Activated naive CD4-positive, alpha-beta T cell (primary cell): ENCODE measurements at places on chromosomes 2 and 18.

DNA sequence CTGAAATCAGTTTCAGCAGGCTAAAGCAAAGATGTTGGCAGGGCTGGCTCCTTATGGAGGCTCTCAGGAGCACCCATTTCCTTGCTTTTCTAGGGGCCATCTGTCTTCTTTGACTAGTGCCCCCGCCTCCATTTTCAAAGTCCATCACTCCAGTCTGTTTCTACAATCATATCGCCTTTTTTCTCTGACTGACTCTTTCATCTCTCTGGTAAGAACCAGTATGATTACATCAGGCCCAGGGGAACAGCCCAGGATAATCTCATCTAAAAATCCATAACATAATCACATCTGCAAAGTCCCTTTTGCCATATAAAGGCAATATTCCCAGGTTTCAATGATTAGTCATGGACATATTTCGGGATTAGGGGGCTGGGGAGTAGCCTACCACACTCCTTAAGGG is 57.0 kb downstream of the CUL3 start:
- DNase-seq, result no peak

GRCh38 chr2:232647261-232647660 is 13.9 kb downstream of the EFHD1 start:
- no peak for DNase-seq

- no peak for DNase-seq
Observed at GRCh38 chr2:113157118-113157896, 16.5 kb upstream of the PSD4 start.

DNA sequence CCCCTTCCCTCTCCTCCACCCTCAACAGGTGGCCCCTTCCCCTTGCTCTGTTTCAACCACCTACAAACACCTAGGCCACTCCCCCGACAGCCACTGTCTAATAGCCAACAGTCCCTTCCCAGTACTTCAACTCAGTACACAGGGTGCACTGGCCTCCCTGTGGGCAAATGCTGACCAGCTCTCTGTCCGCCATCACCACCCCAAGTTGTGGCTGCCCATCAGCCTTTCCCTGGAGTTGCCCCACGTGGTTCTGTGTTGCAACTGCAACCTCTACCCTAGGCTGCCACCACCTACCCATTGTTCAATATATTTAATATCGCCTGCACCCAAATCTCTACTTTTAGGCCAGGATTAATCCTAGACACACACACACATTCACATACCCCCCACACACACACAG is 173.5 kb downstream of the MREG start:
- DNase-seq, result no peak

DNA sequence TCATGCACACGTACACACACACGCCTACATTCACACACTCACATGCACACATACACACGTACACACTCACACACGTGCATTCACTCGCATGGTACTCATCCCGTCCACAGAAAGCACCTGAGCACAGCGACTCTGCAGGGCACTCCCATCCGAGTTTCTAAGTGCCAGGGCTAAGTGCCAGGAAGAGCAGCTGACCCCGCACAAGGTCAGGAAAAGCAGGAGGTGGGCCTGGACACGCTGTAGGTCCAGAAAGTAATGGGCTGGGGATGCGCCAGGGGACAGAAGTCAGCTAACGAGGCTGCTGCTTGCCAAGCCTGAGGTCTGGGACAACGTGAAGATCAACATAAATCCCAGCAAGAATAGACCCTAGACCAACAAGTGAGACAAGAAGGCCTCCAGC is 15.8 kb downstream of the ADI1 start:
- no peak for DNase-seq

DNA sequence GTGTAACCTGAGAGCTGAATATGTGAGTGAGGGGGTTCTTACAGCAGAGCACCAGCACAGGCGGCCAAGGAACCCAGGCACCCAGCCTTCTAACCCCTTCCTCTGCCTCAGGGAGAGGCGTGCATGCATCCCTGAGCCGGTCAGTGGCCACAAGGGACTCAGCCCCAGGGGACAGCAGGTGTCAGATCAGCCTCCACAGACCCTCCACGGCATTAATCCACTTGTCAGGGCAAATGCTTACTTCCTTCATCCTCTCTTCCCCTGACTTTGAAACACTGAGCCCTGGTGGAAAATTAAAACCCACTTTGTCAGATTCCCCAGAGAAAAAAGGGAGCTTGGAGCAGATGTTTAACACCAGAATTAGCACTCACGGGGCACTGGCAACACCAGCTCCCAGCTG is 60.5 kb upstream of the SMAD2 start:
- DNase-seq, result no peak

GRCh38 chr18:76505614-76506013 is 10.6 kb upstream of the ZNF516 start:
- no peak for DNase-seq

DNA sequence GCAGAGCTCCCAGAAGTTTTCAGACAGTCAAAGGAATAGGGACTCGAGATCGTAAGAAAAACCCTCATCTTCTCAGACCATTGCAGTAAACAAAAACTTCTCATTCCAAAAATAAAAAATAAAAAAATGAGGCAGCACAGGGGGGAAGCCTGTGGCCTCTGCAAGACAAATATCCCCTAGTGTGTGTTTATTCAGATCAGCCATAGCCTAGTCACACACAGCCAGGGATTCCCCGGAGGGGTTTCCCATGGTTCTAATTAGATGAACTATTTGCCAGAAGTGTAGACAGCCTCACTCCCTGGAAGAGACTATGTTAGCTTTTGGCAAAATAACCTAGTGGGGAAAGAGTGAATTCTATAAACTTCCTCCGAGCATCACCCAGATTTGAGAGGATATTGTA is 122.9 kb upstream of the KLF7 start:
- no peak for DNase-seq
